ENCODE measurements at places on chromosomes 1 and 21.

DNA sequence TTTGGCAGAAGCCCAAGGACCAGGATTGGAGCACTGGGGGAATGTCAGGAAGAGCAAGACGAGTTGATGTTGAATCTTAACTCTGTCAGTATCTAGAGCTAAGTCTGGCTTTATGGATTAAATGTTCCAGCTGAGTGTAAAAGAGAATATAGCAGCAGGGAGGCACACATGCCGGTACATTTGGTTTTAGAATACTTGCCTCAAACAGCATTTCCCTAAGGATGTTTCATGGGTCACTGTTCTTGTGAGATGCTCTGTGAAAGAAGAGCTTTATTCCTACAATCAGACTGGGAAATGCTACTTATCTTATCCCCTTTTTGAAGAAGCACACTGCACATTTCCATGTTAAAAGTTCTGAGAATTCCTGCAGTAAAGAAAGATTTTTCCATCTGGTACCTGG lies 440.3 kb upstream of the B3GALT2 start:
- no peak for DNase-seq

- no peak for DNase-seq
These were observed 161.8 kb upstream of the PDE4B start for GRCh38 chr1:65630855-65631254.

DNA sequence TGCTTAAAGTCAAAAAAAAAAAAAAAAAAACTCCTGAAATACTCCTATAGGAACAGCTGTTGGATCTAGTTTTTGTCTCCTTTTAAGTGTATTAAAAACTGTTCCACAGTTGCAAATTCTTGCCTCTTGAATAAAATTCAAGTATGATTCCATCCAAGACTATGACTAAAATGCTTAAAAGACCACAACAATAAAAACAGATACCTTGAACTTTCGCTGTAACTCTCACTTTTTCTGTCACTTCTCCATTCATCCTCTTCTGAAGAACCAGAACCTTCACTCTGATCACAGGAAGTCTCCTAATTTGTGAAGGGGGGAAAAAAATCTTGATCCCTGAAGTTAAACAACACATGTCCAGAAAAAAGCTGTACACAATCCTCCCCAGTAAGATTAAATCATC lies 55.0 kb upstream of the PSMG1 start:
- no peak for DNase-seq

- DNase-seq: no peak
These were observed 33.2 kb downstream of the TRAF5 start for GRCh38 chr1:211359876-211360275.

- DNase-seq: no peak
These were observed 29.2 kb downstream of the INKA2 start for GRCh38 chr1:111709986-111710385.
